Epithelial cell of esophagus (primary cell): ENCODE measurements at places on chromosomes 7 and 10.

GRCh38 chr10:118956802-118957442, 72.6 kb upstream of the NANOS1 start:
- DNase-seq: no peak

DNA sequence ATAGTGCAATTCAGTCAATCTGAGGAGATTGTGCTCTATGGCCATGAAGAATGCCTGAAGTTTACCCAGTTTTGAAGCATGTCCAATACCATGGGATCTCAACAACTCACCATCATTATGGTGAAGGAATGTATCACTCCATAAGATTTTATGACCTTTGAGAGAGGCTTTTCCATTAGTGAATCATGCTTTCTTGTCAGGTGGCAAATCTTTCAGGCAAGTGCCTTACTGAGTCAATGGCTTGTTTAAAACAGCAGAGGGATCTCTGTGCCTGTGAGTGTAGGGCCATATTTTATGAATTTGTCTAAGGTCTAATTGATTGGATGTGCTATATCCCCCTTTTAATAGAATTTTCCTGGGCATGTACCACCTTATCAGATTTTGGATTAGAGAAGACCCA, 131.5 kb downstream of the CCDC7 start:
- peak; percentile 14 for DNase-seq

DNA sequence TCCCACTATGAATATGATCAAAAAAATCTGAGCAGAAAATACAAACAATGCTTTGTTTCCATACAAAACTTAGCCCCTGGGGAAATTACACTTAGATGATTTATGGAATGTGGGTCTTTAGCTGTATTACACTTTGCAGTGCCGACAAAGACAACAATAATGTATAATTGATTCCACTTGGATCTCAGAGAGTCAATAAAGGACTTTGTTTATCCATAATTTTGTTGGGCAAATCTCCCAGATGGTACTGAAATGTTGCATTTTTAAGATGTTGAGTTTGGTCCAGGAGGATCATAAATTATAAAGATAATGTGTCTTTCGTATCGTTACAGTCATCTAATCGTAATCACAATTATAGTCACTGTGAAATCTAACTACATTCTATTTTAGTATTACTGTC, 66.9 kb upstream of the DOCK1 start:
- DNase-seq: no peak

- peak; percentile 33 for DNase-seq
These were observed 27.4 kb upstream of the POU6F2 start for GRCh38 chr7:38950309-38950708.

DNA sequence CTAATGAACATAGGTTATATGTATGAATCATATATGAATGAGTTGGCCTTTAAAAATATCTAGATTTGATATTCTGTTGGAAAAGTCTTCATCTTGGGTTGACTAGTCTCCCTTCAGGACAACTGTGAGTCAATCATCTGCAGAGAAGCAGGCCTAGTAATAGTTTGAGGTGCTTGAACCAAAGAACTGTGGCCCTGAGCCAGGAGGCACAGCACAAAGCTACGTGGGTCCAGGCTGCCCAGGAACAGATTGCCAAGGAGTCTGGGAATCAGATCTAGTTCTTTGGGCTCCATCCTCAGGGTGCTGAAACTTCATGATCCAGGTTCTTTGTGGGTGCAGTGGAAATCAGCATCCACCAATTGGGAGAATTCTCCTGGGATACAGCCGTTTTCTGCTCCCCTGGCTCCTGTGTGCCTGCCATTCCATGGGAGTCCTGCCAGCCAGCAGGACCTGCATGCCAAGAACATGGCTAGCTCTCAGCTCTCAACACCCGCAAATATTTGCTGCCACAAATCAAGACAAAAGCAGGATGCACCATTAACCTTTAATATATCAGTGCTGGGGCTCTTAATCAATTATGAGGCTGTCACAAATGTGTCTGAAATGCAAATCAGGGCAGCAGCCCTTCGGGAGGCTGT, 709.0 kb downstream of the GRID1 start:
- DNase-seq: no peak

- DNase-seq: peak; percentile 30
These were observed 233.5 kb downstream of the CUX1 start for GRCh38 chr7:102050864-102051460.

GRCh38 chr10:122338609-122339441, 35.7 kb upstream of the PLEKHA1 start:
- peak; percentile 62 for DNase-seq

DNA sequence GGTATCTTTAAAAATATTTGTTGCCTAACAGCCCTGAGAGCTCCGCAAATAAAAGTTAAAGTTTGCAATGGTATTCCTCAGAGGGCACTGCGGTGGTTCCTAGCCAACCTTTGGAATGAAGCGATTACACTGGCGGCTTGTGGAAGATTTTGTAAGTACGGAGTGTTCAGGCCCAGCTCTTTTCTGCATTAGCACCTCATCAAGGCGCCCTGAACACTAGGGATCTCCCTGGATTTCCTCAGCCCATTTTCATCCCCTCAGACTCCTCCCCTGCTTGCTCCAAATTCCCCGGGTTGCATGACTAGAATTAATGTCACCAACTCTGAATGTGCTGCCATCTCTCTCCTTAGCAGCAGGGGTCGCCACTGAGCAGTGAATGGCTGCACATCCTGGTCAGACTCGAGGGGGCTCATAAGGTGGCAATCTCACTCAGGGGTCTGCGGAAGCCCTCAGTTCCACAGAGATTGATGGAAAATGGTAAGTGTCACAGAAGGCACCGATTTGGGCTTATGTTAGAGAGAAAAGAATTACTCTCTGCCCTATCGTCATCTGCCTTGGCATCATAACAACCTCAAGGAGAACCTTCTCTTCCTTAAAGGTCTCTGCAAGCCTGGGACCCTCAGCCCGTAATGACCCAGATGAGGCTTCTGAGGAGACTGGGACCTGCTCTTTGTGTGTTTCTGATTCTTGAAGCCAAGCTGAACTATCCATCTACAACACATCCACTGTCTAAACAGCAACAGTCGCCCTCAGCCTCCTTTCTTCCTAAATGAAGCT, 262.8 kb upstream of the AOAH start:
- peak; percentile 48 for DNase-seq

GRCh38 chr10:132865171-132865631, 77.2 kb downstream of the CFAP46 start:
- no peak for DNase-seq

DNA sequence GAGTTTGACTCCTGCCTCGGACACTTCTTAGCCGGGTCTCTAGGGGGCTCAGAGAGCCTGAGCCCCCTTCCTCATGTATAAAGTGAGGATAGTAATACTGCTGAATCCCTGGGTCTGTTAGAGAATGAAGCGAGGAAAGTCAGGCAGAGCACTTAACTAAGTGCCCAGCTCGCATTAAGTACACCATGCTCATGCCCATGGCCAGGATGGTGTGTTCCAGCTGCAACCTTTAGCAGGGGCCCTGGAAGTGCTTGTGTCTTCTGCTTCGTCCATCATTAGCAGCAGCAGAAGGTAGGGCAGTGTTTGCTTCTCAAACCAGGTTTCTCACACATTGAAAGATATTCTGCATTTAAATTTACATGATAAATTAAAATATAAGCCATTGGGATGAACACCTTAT, 27.3 kb upstream of the WDFY4 start:
- no peak for DNase-seq

GRCh38 chr10:132869621-132870020, 72.7 kb downstream of the CFAP46 start:
- DNase-seq: no peak

DNA sequence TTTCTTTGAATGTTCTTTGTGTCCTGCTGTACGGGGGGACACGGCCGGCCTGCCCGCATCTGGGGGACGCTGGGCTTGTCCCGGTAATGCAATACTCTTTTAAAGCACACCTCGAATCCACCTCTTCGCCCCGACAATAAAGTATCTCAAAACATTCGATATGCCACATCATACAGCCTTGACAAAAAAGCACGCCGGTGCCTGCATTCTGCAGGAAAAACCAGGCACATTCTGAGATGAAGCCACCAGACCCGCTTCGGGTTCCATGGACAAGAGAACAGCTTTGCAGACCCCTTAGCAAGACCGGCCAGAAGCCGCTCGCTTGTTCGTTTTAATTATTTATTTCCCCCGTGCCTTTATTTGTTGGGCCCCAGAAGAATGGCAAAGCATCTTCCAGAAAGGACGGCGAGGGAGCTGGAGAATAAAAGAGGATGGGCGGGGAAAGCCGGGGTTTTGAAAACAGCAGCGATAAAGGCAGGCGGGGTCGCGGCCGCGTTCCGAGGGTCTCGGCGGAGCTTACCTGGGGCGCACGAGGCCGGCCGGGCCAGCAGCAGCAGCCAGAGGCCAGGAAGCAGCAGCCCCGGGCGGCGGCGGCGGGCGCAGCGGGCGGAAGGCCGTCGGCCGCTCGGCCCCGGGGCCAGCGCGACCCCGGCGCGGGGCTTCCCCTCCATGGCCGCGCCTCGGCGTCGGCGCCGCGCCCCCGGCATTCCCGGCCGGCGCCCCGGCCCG, 462 bp downstream of the KIAA1549 start:
- DNase-seq: no peak

- DNase-seq: no peak
These were observed 136.4 kb downstream of the KLF6 start for GRCh38 chr10:3648576-3648975.

GRCh38 chr7:13099154-13099795, 411.8 kb downstream of the ARL4A start:
- peak; percentile 91 for DNase-seq

GRCh38 chr10:11397980-11398580, 213.4 kb downstream of the USP6NL start:
- no peak for DNase-seq

- DNase-seq: peak; percentile 84
These were observed 25.0 kb downstream of the ZNF487 start for GRCh38 chr10:43461950-43462349.

- DNase-seq: peak; percentile 38
These were observed 89.9 kb downstream of the REEP3 start for GRCh38 chr10:63611078-63611477.

GRCh38 chr10:21191512-21191911, 294.4 kb upstream of the NEBL start:
- no peak for DNase-seq

GRCh38 chr7:74502216-74502891, 48.6 kb downstream of the GTF2IRD1 start:
- DNase-seq: peak; percentile 45

DNA sequence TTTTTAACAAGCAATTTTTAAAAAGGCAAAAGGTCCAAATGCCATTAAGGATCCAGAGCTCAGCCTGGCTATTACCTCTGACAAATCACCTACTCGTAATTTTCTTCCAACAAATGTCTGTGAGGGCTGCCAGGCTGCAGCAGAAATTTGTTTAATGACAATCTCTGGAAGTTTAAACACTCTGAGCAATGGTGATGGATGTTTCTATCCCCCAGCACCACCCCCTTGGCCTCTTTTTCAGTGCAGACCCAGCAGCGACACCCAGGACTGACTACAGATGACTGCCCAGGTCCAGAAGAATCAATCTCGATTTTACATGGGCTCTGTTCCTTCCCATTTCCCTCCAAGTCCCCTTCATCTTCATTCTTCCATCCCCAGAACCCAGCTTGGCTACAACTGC, 201.4 kb upstream of the AOAH start:
- no peak for DNase-seq

DNA sequence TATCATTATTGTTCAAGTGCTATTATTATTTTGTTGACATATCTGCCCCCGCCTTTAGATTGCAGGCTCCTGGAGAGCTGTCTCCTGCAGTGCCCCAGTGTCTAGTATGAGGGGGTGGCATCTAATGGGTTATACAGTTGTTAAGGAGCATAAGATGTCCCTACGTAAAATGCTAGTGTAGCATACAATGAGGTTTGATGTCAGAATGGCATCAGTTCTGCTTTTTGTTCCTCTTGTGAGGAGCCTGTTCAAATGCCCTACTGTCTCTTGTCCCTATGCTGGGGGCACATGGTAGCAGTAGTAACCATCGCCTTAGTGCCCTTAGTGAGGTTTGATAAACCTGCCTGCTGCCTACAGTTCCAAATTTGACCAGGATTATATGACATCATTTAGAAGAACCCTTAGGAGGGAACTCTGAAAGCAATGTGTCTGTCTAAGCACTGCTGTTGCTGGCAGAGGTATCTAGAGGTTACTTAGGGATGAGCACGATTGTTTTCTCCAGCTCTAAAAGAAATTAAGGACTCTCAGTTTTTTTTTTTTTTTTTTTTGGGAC, 9.7 kb downstream of the CREM start:
- DNase-seq: no peak

GRCh38 chr10:6578251-6578771, 1.8 kb downstream of the PRKCQ start:
- DNase-seq: no peak

DNA sequence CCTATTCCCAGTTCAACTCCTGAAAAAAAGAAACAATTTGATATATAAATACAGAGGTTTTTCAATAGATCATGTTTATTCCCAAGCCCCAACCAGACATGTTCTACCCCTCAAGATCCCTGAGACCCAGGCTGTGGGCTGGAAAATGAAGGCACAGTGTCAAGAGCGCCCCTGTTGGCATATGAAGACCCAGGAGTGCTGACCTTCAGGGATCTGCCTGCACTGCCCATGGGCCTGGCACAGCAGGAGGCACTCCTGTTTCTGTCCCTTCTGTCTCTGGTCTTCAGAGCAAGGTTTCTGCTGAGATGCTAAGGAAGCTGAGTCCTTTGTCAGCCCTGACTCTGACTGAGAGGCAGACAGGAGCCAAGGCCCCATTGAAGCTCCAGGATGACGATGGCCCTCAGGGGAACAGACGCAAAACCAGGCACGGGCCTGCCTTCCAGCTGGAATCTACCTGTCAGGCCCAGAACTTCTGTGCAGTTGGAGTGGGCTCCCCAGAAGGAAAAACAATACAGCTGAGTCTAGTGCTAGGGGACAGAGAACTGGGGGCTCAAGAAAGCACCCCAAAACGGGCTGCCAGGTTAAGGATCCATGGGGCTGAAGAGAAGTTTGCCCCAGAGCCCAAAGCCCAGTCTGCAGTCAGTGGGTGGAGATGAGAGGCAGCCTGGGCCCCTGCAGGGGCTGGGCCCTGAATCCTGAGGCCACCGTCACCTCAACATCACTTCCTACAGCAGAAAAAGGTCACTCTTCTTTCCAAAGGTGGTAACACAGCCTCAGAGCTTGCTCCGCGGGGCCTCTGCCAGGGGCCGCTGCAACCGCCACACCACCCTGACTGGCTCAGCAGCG, 6.7 kb upstream of the AIFM2 start:
- no peak for DNase-seq

DNA sequence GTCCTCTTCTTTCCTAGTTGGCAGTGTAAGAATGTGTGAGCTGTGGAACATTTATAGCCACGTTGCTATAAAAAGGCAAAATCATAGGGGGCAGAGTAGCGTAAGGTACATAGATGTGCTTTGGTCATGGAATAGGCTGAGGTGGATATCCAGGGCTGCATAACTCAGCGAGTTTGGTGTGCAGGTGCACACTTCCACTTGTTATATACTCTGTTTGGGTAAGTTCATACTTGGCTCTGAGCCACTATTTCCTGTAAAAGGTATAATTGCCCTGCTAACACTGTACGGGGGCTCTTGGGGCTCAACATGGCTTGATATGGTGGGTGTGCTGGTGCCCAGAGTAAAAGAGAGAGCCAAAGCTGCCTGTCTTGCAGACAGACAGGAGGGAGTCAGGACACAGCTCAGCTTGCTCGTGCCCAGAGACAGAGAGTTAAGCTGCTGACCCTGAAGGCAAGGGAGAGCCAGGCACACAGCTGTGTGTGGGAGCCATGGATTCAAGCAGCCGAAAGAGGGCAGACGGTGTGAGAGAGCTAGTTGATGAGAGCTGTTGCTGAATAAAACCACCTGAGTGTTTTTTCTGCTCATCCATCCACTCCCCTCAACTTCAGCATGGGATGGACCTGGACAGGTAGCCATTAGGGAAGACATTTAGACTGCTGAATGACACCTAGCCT, 126.7 kb downstream of the DKK1 start:
- no peak for DNase-seq
